ENCODE measurements at places on chromosomes 1 and 21.

GRCh38 chr1:105027838-105028471 lies 1278.3 kb downstream of the AMY1C start:
- DNase-seq: no peak

DNA sequence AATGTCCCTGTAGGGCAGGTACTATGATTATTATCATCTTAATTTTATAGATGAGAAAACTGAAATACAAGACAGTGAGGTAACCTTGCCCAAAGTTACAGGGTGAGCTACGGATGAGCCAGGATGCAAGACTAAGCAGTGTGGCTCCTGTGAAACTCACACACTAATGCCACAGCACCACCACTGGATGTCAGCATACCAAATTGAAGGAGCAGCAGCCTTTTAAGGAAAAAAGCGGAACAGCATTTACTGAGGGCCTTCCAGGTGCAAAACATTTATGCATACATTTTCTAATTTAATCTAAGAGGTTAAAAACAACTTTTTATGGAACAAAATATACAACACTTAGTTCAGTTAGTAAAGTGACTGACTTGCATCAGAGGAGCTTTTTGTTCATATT lies 41.7 kb downstream of the SEC16B start:
- no peak for DNase-seq

DNA sequence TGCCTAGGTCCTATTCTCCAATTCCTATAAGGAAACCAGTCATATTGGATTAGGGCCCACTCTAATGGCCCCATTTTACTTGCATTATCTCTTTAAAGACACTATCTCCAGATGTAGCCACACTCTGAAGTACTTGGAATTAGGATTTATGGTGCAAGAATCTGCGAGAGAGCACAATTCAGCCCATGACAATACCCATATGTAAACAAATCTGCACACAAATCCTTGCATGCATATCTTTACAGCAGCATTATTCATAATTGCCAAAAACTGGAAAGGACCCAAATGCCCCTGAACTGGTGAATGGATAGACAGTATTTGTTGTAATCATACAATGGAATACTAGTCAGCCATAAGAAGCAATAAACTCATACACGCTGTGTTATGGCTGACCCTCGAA lies 229.8 kb upstream of the ADAMTS5 start:
- DNase-seq: no peak

- DNase-seq: no peak
These were observed 149.7 kb downstream of the TGFBR3 start for GRCh38 chr1:91736146-91736714.

DNA sequence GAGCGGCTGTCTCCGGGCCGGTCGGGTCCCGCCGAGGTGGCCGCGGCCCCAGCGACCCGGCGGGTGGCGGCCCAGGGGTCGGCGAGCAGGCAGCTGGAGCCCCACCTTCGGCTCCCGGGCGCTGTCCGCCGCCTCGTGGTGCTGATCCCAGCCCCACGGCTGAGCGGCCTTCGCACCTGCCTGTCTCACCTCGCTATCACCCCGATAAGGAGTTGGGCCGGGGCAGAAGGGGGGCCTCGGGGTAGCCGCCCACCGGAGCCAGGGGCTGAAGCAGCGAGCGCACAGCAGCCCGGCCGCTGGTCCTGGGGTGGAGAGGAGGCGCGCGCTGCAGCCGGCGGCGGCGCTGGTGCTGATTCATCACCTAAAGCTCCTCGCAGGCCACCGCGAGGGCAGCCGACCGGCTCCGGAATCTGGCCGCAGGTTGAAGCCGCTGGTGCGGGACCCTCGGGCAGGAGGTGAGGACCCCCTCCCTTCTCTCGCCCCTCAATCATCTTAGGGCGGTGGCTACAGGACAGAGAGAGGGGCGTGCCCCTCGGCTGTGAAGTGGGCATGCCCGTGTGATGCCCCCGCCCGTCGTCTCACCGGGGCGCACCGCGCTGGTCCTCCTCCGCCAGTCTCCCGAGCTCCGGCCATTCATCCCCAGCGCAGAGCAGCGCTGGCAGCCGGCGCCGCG lies 575 bp downstream of the TRIM67 start:
- no peak for DNase-seq

- no peak for DNase-seq
These were observed 35.1 kb downstream of the ZNF281 start for GRCh38 chr1:200374569-200375295.

- DNase-seq: no peak
These were observed 12.7 kb upstream of the TRAF3IP3 start for GRCh38 chr1:209743145-209743482.

- DNase-seq: no peak
These were observed 22.5 kb upstream of the SRP9 start for GRCh38 chr1:225754940-225755641.

DNA sequence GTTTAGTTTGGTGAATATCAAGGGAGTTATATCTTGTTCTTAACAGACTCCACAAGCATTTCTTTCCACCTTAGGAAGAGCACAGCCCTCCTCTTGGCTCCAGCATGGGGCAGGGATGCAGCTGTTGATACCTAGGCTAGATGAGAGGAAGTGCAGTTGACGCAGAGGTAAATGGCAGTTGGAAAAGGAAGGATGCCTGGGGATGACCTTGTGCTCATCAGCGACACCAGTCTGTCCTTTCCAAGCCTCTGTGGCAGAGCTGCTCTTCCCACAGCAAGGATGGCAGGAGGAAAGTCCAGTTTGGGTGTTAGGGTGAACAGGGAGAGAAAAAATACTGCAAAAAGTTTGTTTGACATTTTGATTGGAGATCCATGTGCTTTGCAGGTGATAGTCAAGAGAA lies 6.2 kb downstream of the PROX1 start:
- DNase-seq: no peak

DNA sequence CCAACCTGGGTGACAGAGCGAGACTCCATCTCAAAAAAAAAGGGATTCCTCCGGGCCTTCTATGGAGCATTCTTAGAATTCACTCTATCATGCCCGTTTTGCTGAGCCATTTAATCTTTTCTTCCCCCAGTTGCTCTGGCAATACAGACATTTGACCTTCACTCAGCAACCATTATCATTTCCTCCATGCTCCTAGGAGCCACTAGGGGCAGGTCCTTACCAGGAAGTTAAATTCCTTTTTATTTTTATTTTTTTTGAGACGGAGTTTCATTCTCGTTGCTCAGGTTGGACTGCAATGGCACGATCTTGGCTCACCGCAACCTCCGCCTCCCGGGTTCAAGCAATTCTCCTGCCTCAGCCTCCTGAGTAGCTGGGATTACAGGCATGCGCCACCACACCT lies 9.7 kb upstream of the CGN start:
- no peak for DNase-seq

DNA sequence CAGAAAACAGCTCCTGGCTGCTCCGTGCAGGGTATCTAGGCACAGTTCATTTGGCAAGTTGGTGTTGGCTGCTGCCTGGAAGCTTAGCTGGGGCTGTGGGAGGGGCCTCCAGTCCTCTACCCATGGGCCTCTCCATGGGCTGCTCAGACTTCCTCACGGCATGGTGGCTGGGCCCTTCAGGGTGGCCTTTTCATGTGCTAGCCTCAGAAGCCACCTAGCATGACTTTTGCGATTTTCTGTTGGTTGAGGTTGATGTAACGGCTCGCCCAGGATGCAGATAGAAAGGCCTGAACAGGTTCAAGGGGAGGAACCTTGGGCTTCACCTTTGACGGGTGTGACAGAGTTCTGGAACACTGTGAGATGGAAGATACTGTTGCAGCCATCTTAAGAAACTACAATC lies 25.8 kb upstream of the LHX4 start:
- no peak for DNase-seq

DNA sequence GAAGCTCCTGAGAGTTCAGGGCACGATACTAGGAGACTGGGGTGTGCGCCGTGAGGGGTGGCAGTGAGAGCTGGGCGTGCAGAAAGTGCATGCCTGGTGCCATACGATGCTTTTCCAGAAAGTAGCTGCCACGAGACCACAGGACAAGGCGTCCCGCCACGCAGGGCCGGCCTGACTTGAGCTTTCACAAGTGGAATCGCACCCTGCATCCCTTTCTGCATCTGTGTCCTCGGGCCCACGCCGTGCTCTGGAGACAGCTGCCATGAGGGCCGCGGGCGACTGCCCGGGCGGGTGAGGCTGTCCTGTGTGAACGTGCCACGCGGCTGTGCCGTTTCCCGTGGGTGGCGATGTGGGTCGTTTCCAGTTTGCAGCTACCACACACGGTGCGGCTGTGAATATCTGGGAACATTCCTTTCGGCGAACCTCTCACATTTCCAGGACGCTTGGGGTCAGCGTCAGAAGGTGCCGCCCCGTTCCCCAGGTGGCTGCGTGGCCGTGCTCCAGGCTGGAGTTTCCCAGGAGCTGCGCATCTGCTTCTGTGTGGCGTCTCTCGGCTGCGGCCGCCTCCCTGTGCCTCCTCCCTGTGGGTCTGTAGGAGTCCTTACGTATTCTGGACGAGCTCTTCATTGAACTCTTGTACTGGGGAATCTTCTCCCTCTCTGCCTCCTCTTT lies 1.0 kb upstream of the PERM1 start:
- no peak for DNase-seq

DNA sequence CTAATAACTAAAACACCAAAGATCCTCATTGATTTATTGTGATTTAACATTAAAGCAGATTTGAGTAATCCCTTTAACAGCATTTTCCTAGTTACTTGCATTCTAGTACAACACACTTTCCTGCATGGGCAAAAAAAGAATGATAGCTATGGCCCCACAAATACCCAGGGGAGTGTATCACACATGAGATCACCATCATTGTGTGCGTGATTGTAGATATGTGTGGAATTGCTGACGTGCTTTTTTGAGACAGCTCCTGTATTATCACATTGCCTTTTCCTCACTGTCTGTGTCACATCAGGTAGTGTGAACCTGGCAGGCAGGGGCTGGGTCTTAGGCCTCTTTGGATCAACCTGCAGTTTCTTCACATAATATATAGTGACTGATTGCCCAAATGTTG lies 48.5 kb upstream of the SAMD13 start:
- no peak for DNase-seq

DNA sequence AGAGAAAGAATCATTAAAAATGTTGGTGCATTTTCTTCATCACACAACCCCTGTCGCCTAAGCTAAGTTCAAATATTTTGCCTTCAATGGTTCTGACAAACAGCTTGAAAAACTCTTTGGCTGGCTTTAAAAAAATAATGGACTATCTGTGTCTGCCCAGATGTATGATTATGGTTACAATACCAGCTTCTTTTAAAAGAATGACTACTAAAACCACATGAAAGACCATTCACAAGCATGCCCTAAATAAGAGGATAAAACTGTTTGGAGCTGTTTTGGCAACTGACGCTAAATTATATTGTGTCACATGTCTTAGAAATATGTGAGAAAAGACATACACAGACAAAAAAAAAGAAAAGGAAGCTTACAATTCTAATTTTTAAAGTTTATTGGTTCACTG lies 23.7 kb upstream of the PLPPR4 start:
- no peak for DNase-seq

DNA sequence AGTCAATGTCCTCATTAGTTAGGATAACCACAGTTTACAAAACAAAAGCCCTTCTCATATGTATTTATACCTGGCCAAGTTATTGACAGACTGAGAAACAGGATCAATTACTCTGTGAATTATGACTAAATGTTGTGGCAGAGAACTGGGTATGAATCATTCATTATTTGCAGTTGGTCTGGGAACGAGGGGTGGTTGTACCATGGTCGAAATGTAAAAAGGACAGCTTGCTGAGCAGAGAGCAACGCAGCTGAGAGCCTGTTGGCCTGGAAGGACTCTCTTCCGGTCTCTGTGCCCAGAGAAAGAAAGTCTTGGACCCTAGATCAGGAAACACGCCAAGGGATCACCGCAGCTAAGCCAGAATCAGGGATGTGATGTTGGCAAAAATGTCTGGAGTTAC lies 169.6 kb downstream of the DISC1 start:
- DNase-seq: no peak

- DNase-seq: no peak
These were observed at the start of gene KIF21B for GRCh38 chr1:201023517-201023902. Gene KIF21B, minus strand, starts transcription at chr1:201023714. Its CDS starts 331 bp downstream, at chr1:201023383.

Measured in iPS DF 19.7 (cell line).